Left lung (tissue), 14 donors: ENCODE measurements at places on chromosomes 16 and 17. TPM values are rescaled to one million over a fixed set of nuclear protein-coding genes. Genes with fewer than 3 reads are reported as not detected.

- H3K4me3 ChIP-seq: peak overlapping the region; percentile 73
- DNase-seq: no peak
- H3K27me3 ChIP-seq: no peaks in the 10 kb centered on the region
- peak overlapping the region; percentile 98 for H3K27ac ChIP-seq
- peaks cover 28% of the 10 kb centered on the region for H3K4me1 ChIP-seq
- peaks cover 14% of the 10 kb centered on the region for H3K36me3 ChIP-seq
Measured at GRCh38 chr16:30095166-30096078, 591 bp downstream of the YPEL3 start.

DNA sequence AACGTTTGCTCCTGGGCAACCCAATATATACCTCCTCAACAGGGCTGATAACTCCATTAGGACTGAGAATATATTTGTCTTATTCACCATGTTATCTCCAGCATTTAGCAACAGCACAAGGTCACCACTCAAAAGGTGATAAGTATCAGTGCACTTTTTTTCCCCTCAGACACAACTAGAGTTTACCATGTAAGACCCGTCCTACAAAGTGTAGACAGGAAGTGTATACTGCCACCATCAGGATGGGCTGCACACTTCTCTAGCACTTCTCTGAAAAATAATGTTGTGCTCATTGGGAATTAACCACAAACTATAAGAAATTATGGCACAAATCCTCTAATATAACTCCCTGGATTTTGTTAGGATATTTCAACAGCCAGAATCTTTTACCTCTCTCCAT lies 5.7 kb upstream of the VAT1L start:
- H3K27ac ChIP-seq: no peak overlapping the region
- H3K4me3 ChIP-seq: no peak overlapping the region
- H3K36me3 ChIP-seq: no peaks in the 10 kb centered on the region
- H3K4me1 ChIP-seq: peaks cover under 1% of the 10 kb centered on the region

EMC6 gene
- total RNA-seq: 37.6 TPM

APOBR gene
- total RNA-seq: 22.9 TPM
